ENCODE measurements at places on chromosomes 3 and 15.

DNA sequence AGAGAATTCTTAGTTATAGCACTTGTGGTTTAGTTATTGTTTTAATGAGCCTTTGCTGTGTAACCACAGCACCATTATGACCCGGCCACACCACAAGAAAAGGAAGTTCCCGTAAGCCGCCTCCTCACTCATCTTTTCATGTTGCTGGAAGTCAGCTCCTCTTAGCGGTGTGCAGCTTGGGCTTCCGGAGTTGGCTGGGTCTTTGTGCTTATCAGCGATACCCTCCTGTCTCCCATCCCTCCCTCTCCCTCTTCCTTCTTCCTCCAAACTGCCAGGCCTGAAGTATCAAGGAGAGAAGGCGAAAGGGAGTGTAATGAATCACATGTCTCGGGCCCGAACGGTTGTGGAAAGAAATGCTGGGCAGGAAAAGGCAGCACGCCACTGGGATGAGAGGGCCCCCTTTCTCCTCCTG, 353.5 kb downstream of the MCTP2 start:
- no peak for DNase-seq

DNA sequence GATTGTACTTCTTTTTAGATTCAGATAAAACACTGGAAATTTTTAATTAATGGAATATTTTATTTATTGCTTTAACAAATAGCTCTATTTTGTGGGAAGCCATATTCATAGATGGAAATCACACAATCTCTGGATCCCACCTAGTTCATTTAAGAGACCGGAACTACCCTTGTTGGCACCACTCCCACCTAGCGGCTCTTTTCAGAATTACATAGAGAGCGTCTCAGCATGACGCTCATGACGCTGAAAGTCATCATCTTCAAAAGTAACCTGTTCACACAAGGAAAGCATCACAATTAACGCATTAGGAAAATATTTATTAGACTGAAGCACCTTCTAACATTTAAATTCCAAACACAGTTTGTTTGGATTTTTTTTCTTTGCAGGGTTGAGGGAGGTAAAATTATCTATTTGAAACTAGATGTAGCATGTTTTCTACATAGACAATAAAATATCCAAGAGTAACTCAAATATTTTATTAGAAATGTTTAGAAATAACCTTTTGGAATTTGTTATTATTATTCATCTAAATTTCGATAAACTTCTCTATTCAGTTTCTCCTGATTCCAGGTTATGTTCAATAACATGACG, 214.9 kb upstream of the ARRDC4 start:
- DNase-seq = no peak

DNA sequence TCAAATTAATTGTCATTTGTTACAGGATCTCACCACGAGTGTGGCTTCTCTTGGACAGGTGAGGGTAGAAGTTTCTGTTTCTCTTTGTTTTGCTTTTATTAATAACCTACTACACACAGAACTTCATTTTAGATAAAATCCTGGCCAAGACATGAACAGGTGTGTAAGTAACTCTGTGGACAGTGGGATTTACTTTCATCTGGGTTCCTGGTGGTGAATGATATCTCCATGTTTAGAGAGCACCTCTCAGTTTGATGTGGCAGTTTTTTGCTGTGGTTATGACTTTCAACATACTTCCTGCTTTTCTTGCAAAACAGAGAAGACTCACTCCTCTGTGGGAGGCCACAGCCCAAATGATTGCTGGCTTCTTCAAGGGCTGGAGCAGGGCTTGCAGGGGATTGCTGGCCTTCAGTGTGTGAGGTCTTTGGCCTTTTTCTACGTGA, 71.1 kb upstream of the XCR1 start:
- no peak for DNase-seq

DNA sequence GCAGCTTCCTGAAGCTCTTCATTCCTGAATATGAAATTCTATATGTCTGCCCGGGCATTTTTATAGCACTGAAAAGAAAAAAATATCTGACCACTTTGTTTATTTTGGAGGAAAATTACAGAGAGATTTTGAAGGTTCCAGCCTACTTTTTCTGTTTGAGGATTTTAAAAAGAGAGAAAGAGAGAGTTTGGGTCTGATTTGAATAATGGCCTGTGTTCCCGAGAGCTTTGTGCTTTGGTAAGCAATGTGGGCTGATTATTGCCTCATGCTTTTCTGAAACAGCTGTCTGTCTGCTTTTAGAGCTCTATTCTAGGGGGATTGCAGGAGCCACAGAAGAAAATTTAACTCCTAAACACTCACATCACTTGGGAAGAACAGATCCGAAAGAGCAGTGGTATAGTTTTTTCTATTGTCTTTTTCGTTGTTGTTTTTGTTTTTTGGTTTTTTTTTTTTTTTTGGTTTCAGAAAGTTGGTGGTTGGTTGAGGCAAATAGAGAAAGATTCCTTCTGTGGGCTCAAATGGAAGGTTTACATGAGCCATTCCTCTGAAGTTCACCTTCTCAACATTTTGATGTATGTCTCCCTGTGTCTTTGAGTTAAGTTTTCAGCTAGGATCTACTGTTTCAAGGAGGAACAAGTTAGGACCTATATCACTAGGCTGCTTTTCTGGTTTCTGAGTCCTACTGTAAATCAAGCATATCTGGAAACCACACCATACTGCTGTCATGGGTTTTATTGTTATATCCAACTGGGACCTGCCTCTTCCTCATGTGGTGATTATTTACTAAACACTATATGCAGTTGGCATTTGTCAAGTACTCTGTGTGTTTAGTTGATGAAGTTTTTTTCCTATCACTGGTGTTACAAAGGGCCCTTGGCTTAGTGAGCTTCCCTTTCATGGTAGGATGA, 178.9 kb downstream of the KCNMB2 start:
- DNase-seq = no peak

DNA sequence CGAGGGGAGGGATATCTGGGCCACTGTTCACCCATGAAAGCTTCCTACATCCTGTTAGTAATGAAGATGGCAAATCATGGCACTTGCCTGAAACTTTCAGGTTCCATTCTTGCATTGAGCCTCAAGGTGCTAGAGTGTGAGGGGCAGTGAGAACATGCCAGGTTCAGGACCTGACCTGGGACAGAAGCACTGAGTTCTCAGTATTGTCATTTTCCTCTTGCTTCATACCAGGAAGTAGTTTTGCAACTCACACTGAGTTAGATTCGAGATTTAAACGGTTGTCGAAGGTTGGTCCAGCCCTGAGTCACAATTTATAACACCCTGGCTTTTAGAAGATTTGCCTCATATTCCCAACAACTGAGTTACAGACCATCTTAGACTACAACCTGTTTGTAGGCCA, 11.8 kb upstream of the MEIS2 start:
- DNase-seq = no peak

- peak; percentile 1 for DNase-seq
These were observed 38.5 kb upstream of the FOXP1 start for GRCh38 chr3:71621825-71622537.

GRCh38 chr3:155646669-155647068, 98.2 kb downstream of the PLCH1 start:
- DNase-seq = no peak
